Anterior cingulate cortex (tissue), 58 donors: ENCODE measurements at places on chromosomes 6 and 20.

DNA sequence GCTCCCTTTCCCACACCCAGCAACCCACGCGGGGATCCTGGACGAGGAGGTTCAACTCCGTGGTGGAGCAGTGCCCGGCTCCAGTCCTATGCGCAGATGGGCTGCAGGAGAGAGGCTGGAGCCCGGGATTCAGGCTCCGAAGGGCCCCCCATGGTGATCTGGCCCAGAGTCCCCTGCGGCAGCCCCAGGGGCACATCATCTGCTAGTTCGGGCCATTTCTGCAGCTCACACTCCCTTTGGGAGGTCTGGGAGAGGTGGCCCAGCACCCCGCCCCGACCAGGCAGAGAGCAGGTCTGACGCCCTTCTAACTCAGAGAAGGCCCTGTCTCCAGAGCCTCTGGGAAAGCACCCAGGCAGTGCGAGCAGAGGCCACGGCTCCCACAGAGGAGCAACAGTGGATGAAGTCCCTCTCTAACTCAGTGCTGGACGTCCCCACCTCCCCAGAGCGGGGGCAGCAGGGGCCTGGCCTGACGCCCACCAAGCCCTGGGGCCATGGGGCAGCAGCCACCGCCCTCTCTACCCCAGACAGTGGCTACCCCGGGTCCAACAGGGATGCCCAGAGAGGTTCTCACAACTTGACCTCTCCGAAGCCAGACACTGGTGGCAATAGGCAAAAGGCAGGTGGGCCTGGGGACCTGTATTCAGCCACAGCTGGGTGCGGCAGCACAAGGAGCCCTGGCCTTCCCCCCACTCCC lies 3.3 kb downstream of the KCNQ2 start:
- no peak for DNase-seq

GRCh38 chr20:57660181-57660921 lies 40.1 kb upstream of the ZBP1 start:
- DNase-seq: no peak

DNA sequence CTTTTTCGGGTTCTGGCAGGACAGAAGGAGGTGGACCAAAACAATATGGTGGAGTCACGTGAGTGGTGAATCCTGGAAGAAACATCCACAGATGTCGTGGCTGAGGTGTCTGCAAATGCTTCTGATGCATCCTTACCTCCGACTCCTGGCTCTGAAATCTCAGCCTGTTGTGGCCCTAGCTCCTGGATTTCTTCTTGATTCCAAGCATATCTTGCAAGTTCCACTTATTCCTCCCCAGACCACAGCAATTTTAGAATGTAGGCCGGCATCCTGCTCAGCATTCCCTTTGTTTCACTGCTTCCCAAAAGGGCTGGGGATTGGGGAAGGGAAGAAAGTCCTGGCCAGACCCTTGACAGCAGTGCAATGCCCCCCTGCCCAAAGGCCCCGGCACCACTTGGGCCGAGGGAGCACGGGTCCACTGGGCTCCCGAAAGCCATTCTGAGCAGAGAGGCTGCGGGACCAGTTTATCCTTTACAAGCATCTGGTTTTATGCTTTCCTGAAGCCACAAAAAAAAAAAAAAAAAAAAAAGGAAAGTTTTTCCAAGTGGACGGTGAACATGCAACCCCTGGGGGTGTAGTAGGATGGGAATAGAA lies 200.9 kb upstream of the RNF24 start:
- DNase-seq: no peak

- DNase-seq: no peak
These were observed 244.4 kb downstream of the LRFN2 start for GRCh38 chr6:40342723-40343122.

- peak; percentile 69 for DNase-seq
These were observed 5.3 kb upstream of the FOXC1 start for GRCh38 chr6:1604158-1605003.

DNA sequence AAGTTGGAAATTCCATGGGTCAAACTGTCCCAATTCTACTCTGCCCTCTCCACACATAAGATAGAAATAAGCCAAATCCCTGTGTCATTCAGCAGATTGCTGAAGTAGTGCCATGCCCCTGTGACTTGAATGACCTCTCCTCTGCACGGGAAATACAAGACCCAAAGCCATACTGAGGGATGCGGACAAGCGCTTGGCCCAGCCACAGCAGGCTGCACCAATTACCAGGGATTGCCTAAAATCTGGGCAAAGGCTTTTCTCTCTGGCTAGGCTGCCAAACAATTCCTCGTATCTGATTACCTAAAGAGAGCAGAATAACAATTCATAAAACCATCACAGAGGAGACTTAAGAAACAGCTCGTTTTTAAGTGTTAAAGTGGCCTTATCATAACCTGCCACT lies 421.8 kb upstream of the JARID2 start:
- no peak for DNase-seq

DNA sequence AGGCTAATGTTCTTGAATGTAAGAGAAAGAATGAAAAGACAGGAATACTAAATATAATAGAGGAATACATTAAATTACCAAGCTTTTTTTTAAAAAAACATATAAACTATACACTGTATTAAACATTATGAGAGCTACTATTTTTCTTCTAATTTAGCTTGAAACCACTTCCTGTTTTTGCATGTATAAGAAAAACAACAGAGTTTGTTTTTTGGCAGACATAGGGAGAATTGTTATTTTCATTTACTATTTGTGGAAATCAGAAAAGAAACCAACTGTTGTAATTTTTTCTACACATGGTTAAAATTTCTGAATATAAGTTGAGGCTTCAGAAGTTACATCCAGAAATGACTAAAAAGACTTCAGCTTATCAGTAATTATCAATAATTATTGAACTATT lies 991.8 kb upstream of the GJE1 start:
- DNase-seq: no peak

- DNase-seq: no peak
These were observed 108.1 kb downstream of the TRMT11 start for GRCh38 chr6:126094411-126094810.

DNA sequence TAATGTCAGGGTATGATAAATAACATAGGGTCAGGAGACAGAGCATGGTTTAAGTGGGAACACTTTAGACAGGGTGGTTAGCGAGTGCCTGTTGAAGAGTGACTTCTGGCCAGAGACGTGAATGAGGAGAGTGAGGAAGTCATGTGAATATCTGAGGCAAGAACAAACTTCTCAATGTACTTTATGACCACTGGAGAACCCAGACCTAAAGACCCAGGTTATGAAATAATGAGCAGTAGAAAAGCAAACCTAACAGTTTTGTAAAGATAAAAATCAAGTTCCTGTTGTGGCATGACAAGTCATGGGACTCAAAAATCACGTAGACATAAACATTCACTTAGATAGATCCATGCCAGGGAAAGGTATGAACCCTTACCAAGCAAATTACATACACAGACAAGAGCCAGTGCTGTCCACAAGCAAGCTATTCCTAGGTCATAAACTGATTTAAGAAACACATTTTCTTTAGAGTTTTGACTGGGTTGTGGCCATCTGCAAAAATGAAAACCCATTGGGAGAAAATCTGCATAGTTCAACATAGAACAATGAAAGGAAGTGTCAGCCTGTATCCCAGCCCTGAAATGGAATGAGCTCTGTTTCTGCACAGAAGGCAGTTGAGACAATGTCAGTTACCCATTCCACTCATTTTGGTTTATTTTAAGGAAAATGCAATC lies 2.2 kb upstream of the MYCT1 start:
- no peak for DNase-seq

DNA sequence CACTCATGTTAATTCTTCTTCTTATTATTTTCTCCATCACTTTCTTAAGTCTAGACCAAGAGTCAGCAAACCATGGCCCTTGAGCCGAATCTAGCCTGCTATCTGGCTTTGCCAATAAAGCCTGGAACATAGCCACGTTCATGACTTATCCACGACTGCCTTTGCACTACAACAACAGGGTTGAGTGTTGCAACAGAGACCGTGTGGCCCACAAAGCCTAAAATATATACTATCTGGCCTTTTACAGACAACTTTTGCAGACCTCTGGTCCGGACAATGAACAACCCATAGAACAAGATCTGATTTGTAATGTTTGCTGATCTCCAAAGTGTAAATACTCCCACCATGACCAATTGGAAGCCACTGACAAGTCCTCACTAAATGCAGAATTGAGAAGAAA lies 140.5 kb upstream of the CDYL start:
- no peak for DNase-seq

GRCh38 chr6:129774697-129775447 lies 64.9 kb upstream of the ARHGAP18 start:
- DNase-seq: peak; percentile 30

DNA sequence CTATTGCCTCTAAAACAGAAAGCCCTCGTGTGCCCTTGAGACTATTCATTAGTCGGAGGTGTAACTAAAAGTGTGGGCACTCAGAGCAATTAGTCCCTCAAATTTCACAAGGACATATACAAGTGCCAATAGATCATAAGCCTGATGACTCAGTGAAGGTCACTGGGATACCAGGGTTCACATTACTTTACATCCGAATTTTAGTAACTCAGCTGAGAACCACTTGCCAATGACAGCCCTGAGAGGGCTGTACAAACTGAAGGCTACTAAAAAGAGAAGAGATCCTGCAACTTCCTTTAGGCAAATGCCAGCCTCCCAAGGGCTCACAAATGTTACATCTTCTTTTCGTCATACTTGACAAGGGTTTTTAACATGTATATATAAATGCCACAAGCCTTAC lies 369.6 kb downstream of the TENT5A start:
- DNase-seq: no peak

GRCh38 chr6:61833176-61833755 lies 452.8 kb downstream of the KHDRBS2 start:
- DNase-seq: no peak

GRCh38 chr6:91812596-91813274 lies 1225.9 kb upstream of the MAP3K7 start:
- DNase-seq: no peak

GRCh38 chr6:33147807-33148666 lies 44.2 kb downstream of the COL11A2 start:
- peak; percentile 19 for DNase-seq

DNA sequence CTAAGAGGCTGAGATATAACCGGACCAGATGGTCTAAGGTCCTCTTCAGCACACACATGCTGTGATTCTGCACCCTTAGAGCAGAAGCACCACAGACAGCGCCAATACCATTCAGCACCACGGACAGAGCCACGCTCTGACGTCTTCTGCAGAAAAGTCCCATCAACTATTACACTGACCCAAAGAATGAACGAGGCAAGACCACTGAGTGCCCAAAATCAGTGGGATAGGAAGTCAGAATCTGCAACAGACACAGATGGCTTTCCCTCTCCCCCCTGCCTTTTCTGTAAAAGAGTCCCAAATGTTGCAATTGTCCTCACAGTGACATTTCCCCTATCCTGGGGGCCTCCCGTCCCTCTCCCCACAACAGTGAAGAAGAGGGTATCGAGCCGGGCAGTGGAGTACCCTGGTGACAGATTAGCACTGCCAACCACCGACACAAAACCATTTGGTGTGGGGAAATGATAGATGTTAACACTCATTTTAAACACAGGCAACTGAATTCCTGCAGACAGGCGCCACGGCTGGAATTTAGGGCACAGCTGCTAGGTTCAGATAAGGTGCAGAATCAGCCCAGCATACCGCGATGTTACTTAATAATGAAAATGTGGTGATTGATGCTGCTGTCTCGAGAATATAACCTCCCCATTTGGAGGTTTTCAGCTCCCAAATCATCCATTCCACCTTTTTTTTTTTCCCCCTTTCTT lies 66.6 kb upstream of the CTNNBL1 start:
- no peak for DNase-seq

GRCh38 chr6:22205266-22205665 lies 91.6 kb downstream of the PRL start:
- DNase-seq: no peak
